Activated CD4-positive, CD25-positive, alpha-beta regulatory T cell (primary cell): ENCODE measurements at places on chromosomes 6 and 20.

- no peak for DNase-seq
Observed at GRCh38 chr6:16712255-16712930, 48.9 kb downstream of the ATXN1 start.

GRCh38 chr6:163308629-163309440 lies 105.7 kb upstream of the QKI start:
- DNase-seq = no peak

- no peak for DNase-seq
Observed at GRCh38 chr6:137869549-137870307, 2.7 kb downstream of the TNFAIP3 start.

- no peak for DNase-seq
Observed at GRCh38 chr6:53737746-53738145, 57.1 kb upstream of the LRRC1 start.

- DNase-seq = no peak
Observed at GRCh38 chr6:101937108-101937507, 543.6 kb downstream of the GRIK2 start.
